ENCODE measurements at places on chromosomes 6 and 20. TPM values are rescaled to one million over a fixed set of nuclear protein-coding genes. Genes with fewer than 3 reads are reported as not detected.
A peak's percentile ranks its signal among the peaks of the same experiment; 100 is the strongest.

The SCAF8 gene
- total RNA-seq: 41.0 TPM

The NKX2-2 gene
- total RNA-seq: not detected

The ZNF165 gene
- 0.99 TPM for total RNA-seq

DNA sequence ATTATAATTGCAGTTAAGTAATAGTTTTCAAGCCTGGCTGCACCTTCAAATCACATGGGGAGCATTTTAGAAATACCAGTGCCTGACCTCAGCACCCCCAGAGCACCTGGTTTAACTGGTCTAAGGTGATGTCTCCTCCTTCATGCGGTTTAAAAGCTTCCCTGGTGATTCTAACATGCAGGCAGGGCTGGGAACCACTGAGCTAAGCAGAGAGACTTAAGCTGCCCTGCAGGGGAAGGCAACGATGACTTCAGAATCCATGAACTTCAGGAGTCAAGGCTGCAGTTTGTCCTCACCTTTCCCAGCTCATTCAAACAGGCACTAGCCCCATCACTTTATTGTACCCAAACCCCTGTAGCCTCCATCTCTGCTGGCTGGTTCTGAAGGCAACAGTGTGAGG, 6.1 kb upstream of the DTNBP1 start:
- no peak for DNase-seq

GRCh38 chr6:22613695-22614094, 44.3 kb downstream of the HDGFL1 start:
- no peak for DNase-seq

GRCh38 chr20:49386848-49387580, 95.5 kb downstream of the KCNB1 start:
- DNase-seq: peak; percentile 90

DNA sequence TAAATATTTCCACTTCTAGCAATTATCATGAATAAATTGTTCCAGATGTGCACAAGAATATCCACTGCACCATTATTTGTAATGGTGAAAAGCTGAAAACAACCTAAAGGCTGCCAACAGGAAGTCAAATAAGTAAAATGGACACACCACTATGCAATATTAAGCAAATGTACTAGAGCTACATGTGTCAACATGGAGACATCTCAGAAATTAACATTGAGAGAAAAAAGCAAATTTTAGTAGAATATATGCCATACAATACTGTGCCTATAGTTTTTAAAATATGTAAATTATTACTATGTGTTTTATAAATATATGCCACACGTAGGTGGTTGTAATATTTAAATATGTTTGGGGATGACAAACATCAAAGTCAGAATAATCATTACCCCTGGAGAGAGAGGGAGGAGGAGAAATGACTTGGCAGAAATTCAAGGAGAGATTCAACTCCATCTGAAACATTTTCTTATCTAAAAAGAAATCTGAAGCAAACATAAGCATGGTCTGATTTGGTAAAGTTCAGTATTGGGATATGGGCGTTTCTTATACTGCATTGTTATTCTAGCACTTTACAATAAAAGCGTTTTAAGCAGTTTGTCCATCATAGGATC, 475.5 kb downstream of the QKI start:
- DNase-seq: no peak

- no peak for DNase-seq
Measured at GRCh38 chr6:57017841-57018240, 28.7 kb upstream of the KIAA1586 start.

Data from sigmoid colon (tissue), 7 donors.